NCI-H187 (cell line): ENCODE measurements at places on chromosomes 2 and 18.

DNA sequence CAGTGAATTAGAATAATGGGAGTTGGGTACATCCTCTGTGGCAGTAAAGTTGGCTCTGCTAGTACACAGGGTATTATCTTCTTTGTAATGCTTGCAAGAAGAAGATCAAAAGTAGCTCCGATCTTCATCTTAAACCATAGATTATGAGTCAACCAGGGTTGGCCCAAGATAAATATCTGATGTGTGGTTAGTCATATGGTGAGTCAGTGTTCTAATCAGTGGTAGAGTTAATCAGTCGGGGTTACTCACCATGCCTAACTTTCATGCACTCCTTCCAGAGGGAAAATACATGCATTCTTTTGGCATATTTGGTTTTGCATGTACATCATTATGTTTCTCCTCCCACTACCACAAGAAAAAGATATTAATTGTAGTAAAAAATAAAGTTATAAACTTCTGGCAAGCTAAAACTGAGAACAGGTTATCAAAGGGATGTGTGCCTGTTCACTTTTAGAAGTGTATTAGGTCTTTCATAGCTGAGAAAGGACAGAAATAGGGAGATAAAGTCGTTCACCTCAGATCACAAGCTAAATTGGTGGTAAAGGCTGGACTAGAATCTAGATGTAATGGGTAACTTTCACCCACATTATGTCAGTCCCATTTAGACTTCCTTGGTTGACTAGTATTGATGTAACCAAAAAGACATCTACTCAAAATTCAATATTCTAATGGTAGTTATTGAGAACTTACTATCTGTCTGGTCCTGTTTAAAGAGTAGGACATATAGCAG is 684.4 kb downstream of the IRS1 start:
- DNase-seq: no peak

GRCh38 chr2:16067444-16067843 is 127.1 kb downstream of the MYCN start:
- no peak for DNase-seq

- no peak for DNase-seq
Observed at GRCh38 chr2:113291191-113291590, 12.5 kb upstream of the PAX8 start.

DNA sequence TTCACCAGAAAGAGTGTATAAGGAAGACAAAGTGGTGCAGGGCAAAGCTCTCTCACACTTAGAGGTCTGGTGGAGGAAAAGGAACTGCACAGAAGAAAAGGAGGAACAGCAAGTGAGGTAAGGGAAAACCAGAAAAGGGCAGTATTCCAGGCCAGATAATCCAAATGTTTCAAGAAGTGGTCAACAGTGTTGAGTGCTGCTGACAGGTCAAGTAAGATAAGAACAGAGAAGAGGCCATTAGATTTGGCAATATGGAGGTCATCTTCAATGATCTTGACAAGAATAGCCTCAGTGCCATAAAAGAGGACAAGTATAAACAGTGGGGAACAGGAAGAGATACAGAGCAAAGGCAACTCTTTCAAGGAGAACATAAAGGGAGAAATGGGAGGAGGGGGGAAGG is 15.0 kb downstream of the ADD2 start:
- DNase-seq: no peak

- DNase-seq: no peak
Observed at GRCh38 chr2:14336759-14337382, 295.6 kb upstream of the LRATD1 start.

DNA sequence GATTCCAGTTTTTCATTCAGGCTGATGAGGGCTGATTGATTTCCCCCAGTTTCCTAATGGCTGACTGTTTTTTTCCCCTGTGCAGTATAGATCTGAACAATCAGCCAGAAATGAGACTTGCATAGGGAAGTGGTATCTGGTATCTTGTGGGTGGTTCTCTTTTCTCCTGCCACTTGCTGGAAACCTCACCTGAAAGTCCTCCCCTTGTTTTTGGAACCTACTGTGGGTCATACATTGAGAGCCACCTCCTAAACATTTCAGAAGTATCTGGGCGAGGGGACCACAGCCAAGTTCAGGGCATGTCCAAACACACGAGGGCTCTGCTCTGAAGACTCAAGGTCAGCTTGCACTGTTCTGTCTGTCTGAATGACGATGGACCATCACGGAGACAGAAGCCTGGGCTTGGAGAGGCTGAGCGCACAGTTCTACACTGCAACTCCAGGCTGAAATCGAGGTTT is 19.3 kb downstream of the ALPK2 start:
- no peak for DNase-seq

DNA sequence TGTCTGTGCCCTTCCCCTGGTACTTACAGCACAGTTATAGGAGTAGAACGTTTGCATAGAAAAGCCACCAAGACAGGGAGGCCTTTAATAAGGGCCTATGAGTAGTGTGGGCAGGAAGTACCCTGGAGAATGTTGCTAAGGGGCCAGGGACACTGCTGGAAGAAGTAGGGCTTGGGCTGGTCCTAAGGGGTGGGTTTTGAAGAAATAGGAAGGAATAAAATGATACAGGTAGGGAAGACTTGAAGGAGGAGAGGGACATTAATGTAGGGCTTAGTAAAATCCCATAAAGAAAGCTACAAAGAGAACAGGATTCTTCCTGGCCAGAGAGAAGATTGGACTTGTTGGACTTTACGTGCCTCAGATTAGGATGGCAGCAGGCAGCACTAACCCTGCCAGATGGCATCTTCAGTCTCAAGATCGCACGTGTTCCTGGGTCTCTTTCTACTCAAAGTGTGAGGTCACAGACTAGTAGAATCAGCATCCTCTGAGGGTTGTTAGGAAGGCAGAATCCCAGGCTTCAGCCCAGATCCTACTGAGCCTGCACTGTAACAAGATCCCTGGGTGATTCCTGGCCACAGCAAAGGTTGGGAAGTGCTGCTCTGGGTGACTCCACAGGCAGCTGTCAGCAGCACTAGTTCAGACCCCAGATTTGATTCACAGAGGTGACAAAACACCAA is 39.2 kb downstream of the EPAS1 start:
- no peak for DNase-seq

GRCh38 chr2:218465987-218466633 is 47.2 kb downstream of the VIL1 start:
- DNase-seq: no peak

DNA sequence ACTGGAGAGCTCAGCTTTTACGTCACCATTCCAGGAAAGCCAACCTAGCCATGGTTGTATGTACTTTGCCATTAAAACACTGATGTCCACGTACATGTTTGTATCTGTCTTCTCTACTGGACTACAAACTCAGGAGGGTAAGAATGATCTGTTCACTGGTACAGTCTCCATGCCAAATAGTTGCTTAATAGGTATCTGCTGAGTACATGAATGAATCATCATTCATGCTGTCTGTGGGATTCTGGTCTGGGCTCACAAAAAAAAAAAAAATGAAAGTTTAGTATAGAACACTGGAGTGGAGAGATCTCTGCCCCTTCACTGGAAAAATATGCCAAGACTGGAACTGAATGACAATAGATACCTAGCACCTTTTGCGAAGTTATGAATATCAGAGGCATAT is 102.6 kb upstream of the ITGA4 start:
- no peak for DNase-seq

DNA sequence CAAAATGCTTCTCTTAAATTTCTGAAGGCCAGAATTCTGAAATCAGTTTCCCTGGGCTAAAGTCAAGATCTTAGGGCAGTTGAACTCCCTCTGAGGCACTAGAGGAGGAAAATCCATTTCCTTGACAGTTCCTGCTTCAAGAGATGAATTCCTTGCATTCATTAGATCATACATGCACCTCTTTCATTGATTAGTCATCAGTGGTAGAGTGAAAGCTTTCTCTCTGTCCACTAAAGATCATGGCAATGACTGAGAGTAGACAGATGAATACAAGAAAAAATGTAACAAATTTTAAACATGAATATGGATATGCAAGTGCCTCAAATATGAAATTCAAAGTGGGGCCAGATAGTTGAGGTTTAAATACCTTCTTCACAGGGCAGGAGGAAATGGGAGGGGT is 693.4 kb upstream of the TMEFF2 start:
- no peak for DNase-seq

- DNase-seq: no peak
Observed at GRCh38 chr2:11795590-11795989, 49.2 kb downstream of the LPIN1 start.

DNA sequence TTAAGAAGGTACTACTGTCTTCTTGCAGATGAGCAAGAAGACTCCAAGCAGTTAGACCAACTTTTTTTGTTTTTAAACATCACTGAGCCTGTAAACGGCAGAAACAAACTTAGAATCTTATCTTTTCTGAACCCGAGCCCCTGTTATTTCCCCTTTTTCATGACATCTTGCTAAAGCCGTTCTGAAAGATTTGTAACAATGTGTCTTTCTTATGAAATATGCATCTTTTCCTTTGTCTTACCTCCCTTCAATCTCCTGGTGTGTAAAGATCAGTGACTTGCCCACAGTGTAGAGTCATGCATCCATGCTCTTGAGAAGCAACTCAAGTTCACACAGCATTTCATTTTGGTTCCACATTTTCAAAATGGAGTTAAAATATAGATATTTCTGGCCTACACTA is 288.8 kb upstream of the CELF4 start:
- no peak for DNase-seq

DNA sequence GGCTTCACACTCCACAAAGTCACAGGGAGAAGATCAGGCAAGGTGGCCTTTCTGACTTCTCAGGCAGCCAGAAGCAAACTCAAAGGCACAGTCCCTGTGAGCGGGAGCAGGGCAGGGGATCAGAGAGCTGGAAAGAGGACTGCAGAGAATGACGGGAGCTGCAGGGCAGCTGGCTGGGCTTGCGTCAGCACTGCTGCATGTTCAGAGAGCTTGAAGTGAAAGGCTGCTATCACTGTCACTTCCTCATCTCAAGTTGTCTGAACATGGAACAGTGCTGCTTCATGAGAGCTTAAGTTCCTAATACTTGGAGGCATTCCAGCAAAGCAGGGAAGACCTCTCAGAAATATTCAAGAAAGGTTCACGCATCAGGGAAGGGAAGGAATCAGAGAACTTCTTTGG is 20.4 kb downstream of the TGFBRAP1 start:
- no peak for DNase-seq

DNA sequence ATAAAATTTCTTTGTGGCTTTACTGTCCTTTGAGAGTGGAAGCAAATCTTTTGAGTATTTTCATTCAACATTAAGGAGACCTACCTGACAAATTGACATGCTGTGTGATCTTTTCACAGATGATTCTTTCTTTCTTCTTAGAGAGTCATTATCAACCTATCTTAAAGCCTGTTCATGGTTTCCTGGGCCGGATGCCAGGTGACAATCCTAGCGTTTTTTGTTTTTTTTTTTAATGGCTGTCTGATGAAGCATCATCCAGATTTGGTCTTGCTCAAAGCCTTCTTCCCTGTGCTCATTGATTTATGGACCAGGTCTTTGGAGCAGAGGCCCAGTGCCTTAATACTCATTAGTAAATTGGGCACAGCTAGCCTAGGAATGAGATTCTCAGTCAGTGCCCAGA is 9.8 kb upstream of the MGAT5 start:
- no peak for DNase-seq

DNA sequence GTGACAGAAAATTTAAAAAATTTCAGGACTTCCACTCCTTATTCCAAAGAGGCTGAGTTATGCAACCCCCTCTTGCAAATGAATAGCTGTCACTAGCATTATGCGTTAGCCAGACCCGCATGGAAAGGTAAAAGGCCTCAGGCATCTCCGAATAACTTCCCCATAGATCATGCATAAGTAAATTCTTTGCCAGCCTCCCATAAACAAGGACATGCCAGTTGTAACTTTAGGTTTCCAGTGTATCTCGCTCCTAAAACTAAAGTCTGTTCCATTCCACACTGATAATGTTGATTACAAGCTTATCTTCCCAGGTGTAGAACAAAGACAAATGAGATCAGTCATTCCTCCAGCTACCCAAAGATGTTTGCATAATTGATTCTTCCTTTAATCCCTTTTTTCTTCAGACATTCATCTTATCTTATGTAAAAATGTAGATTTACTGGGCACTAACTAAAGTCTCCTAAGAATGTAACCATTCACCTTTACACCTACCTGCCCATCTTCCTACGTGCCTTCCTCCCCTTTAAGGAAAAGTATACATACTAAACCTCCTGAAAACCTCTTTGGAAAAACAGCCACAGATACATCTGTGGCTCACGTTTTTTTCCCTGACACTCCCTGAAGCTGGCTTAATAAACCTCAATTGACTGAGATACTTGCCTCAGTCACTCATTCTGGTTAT is 13.6 kb upstream of the NFU1 start:
- DNase-seq: no peak

- no peak for DNase-seq
Observed at GRCh38 chr18:56532176-56532840, 106.1 kb downstream of the TXNL1 start.

GRCh38 chr2:37376421-37377186 is 32.2 kb downstream of the QPCT start:
- DNase-seq: no peak

DNA sequence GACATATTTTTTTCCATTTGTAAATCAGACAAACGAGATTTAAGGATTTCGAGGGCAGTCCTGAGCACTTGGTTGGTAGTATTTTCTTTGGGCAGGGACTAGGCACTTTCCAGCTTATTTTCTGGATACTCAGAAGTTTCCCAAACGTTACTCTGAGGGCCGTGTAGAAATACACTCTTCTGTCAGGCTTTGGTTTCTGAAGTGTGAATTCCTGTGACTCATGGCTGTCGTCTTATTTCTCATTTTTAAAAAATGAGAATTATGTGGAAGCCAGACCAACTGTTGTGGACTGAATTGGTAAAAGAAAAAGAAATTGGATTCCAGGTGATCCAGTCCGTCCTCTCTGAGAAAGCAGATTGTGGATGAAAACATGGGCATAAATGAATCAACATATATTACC is 658.6 kb upstream of the FANCL start:
- no peak for DNase-seq

- DNase-seq: no peak
Observed at GRCh38 chr2:197073701-197074433, 147.4 kb upstream of the PGAP1 start.

DNA sequence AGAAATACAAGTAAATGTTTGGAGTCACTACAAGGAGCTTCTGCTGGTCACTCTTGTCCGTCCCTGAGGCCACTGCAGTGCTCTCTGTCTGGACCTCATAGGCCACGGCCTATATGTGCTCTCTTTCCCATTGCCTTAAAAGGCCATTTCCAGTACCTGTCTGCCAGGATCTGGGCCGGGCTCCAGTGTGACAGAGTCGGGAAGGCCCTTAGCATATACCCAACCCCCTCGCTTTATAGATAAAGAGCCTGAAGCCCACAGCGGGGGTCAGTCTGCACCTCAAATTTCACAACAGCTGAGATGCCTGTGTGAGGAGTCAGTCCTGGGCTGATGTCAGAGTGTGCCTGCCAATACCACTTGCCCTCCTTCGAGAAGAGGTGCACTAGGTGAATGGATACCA is 39.9 kb downstream of the ADD2 start:
- DNase-seq: no peak

DNA sequence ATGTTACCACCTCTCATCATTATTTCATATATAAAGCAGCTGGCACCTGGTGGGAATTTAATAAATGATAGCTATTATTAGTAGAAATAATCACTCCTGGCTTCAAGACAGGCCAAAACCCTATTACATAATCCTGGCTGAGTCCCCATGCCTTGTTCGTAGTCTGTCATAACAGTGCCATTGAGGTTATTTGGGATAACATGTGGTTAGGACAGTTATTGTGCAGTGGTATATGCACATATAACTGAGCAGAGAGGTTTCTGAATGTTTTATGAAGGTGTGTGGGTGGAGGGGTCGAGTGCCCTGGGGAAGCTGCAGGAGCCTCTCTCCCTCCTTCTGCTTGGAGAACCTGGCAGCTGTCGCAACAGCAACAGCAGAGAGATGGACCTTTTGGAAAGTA is 162.4 kb upstream of the NABP1 start:
- no peak for DNase-seq
